ENCODE measurements at places on chromosomes 11 and 22. TPM values are rescaled to one million over a fixed set of nuclear protein-coding genes. Genes with fewer than 3 reads are reported as not detected.

Gene FADS2
- 167 TPM for total RNA-seq

Gene ANKK1
- total RNA-seq = 0.57 TPM

Gene PNPLA3
- 1.3 TPM for total RNA-seq

Gene ACR
- 1.6 TPM for total RNA-seq

GRCh38 chr22:46517255-46517761 lies 20.1 kb downstream of the CELSR1 start:
- no peaks in the 10 kb centered on the region for H3K27me3 ChIP-seq
- H3K4me1 ChIP-seq = no peaks in the 10 kb centered on the region
- H3K27ac ChIP-seq = no peak overlapping the region
- no peaks in the 10 kb centered on the region for H3K36me3 ChIP-seq

GRCh38 chr11:29963796-29964195 lies 53.0 kb downstream of the KCNA4 start:
- H3K4me3 ChIP-seq = no peak overlapping the region
- H3K36me3 ChIP-seq = no peaks in the 10 kb centered on the region
- H3K27ac ChIP-seq = no peak overlapping the region
- H3K4me1 ChIP-seq = no peaks in the 10 kb centered on the region
- no peaks in the 10 kb centered on the region for H3K27me3 ChIP-seq
- no peak for DNase-seq

DNA sequence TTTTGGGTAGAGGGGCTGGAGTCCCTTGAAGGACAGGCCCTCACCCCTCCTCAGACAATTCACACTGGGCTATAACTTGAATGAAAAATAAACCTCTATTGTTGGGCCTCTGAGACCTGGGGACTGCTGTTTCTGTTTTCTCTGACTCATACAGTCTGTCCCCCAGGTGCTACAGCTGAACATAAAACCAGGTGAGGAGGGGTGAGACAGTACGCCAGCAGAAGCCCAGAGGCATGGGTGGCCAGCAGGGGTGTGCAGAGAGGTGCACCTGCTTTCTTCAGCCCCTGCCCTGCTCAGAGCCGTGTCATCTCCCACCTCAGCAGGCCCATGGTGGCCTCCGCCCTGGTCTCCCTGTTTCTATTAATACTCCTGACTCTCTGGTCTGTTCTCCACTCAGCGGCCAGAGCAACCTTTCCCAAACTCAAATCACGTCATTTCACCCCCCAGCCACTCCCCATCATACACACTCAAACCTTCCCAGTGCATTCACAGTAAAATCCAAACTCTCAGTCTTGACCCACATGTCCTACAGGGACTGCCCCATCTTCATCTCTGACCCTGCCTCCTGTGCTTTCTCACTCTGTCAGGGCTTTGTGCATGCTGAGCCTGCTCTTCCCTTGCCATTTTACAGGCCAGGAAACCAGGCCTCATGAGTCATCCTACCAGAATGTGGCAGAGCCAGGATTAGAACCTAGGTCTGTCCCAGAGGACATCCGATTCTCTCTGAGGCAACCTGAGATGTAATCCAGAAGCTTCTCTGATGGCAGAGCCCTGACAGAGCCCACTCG lies 5.4 kb upstream of the IL2RB start:
- H3K36me3 ChIP-seq = no peaks in the 10 kb centered on the region
- H3K27ac ChIP-seq = no peak overlapping the region
- no peak for DNase-seq
- H3K4me3 ChIP-seq = no peak overlapping the region
- H3K27me3 ChIP-seq = no peaks in the 10 kb centered on the region

DNA sequence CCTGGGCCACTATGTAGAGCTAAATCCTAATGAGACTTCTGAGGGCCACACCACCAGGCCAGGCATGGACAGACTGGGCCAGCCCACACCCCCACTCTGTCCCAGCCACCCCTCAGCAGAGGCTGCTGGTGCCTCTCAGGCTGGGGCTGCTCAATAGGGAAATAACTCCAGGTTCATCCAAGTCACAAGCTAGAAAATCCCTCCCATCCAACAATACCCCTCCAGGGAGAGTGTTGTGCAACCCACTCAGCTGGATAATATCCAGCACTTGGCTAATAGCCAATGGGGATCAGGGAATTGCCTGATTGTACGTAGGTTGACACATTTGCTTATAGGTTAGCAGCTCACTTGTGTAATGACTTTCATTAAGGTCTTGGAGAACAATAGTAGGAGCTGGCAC lies 64.1 kb upstream of the WNT11 start:
- DNase-seq = no peak
- H3K4me3 ChIP-seq = no peak overlapping the region
- no peaks in the 10 kb centered on the region for H3K27me3 ChIP-seq
- no peak overlapping the region for H3K27ac ChIP-seq
- H3K36me3 ChIP-seq = no peaks in the 10 kb centered on the region

GRCh38 chr22:44275631-44275995 lies 37.1 kb downstream of the SHISAL1 start:
- H3K27me3 ChIP-seq = no peaks in the 10 kb centered on the region
- DNase-seq = no peak
- no peaks in the 10 kb centered on the region for H3K4me1 ChIP-seq
- no peak overlapping the region for H3K4me3 ChIP-seq
- H3K27ac ChIP-seq = no peak overlapping the region
- no peaks in the 10 kb centered on the region for H3K36me3 ChIP-seq

DNA sequence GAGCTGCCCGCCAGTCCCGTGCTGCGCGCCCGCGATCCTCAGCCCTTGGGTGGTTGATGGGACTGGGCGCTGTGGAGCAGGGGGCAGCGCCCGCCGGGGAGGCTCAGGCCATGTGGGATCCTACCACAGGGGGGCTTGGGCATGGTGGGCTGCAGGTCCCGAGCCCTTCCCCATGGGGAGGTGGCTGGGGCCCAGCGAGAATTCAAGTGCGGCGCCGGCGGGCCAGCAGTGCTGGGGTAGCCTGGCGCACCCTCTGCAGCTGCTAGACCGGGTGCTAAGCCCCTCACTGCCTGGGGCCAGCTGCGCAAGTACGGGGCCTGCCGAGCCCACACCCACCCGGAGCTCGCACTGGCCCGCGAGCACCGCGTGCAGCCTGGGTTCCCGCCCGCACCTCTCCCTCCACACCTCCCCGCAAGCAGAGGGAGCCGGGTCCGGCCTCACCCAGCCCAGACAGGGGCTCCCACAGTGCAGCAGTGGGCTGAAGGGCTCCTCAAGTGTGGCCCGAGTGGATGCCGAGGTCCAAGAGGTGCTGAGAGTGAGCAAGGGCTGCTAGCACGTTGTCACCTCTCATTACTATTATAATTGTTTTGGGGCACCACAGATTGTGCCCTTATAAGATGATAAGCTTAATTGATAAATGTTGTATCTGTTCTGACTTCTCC lies 333.2 kb downstream of the CASP12 start:
- no peak overlapping the region for H3K4me3 ChIP-seq
- H3K27ac ChIP-seq = no peak overlapping the region
- H3K4me1 ChIP-seq = no peaks in the 10 kb centered on the region
- no peaks in the 10 kb centered on the region for H3K36me3 ChIP-seq
- H3K27me3 ChIP-seq = no peaks in the 10 kb centered on the region

GRCh38 chr11:27095059-27095458 lies 54.4 kb downstream of the BBOX1 start:
- H3K27me3 ChIP-seq = no peaks in the 10 kb centered on the region
- H3K27ac ChIP-seq = no peak overlapping the region
- DNase-seq = no peak
- no peak overlapping the region for H3K4me3 ChIP-seq
- H3K4me1 ChIP-seq = no peaks in the 10 kb centered on the region

DNA sequence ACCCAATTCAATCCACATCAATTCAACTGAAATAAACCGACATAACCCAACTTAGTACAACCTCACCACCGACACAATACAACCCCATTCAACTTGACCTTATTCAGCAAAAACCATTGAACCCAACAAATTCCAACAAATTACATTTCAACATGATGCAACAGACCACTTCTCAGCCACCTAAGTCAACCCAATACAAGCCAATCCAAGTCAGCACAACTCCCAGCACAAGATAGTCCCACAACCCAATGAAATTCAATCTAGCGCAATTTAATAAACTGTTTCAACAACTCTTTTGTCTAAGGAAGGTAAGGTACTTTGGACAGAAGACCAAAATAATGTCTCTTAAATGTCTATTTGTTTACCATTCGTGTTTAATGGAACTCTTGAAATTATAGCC lies 226.0 kb downstream of the MIAT start:
- H3K4me3 ChIP-seq = no peak overlapping the region
- no peak for DNase-seq
- H3K27ac ChIP-seq = no peak overlapping the region
- H3K4me1 ChIP-seq = peaks cover 12% of the 10 kb centered on the region

DNA sequence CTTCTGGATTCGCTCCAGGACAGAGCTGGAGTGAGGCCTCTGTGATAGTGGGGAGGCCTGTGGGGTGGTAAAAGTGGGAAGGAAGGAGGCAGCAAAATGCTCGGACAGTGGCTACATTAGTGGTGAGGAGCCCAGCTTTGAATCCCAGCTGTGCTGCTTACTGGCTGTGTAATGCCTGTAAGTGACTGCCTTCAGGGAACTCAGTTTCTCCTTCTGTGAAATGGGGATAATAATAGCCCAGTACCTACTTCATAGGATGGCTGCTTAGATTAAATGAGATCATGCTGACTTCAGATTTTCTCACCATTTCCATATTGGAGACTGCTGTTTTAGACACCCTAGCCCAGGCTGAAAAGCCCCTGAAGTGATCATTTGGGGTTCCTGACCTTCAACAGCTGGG lies 8.4 kb upstream of the ALX4 start:
- H3K4me3 ChIP-seq = no peak overlapping the region
- H3K27ac ChIP-seq = no peak overlapping the region
- no peaks in the 10 kb centered on the region for H3K4me1 ChIP-seq
- H3K27me3 ChIP-seq = no peaks in the 10 kb centered on the region

DNA sequence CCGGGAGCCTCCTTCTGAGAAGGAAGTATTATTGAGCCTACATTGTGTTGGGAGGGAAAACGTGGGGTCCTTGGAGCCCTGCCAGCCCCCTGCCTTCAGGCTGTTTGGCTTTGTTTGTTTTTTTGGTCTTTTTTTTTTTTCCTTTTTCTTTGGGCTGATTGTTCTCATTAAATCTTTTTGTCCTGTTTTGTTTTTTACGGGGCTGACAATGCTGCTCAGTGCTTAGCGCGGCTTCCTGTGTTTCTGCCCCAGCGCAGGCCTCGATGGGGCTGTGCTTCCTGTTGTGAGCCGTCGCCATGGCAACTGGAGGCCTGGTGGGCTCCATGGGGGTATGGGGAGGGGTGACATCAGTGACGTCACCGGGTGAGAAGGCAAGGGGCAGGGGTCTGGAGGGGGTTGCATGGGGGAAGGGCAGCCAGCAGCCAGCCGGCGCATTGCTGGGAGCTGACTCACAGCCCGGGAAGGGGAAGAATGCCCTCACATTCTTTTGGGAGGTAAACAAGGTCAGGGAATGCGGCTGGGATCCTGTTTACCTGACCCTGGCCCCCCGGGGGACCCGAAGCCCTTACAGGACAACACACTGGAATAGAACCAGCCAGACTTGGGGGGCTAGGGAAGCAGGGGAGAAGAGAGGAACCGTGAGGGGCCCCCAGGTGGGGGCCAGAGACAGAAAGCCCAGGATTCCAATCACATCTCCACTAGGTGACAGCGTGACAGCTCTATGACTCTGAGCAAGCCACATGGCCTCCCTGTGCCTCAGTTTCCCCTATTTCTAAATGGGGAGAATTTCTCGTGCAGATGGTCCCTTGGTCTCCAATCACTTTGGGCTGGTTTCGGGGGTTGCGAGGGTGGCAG lies 22.2 kb upstream of the CBX7 start:
- peak overlapping the region; percentile 3 for H3K27ac ChIP-seq
- DNase-seq = peak; percentile 92
- no peaks in the 10 kb centered on the region for H3K36me3 ChIP-seq
- no peaks in the 10 kb centered on the region for H3K4me1 ChIP-seq
- no peaks in the 10 kb centered on the region for H3K27me3 ChIP-seq
- no peak overlapping the region for H3K4me3 ChIP-seq

- no peak for DNase-seq
- no peaks in the 10 kb centered on the region for H3K4me1 ChIP-seq
- no peak overlapping the region for H3K27ac ChIP-seq
- H3K36me3 ChIP-seq = no peaks in the 10 kb centered on the region
- no peak overlapping the region for H3K4me3 ChIP-seq
Measured at GRCh38 chr22:41822317-41823057, 10.4 kb upstream of the SREBF2 start.

GRCh38 chr11:9396310-9396709 lies 11.9 kb downstream of the IPO7 start:
- no peak overlapping the region for H3K27ac ChIP-seq
- no peaks in the 10 kb centered on the region for H3K36me3 ChIP-seq
- H3K27me3 ChIP-seq = no peaks in the 10 kb centered on the region
- peaks cover 4% of the 10 kb centered on the region for H3K4me1 ChIP-seq

- no peaks in the 10 kb centered on the region for H3K36me3 ChIP-seq
- no peak overlapping the region for H3K27ac ChIP-seq
Measured at GRCh38 chr11:68375766-68376165, 63.4 kb downstream of the LRP5 start.

- H3K4me3 ChIP-seq = no peak overlapping the region
- peak overlapping the region; percentile 15 for H3K27ac ChIP-seq
- H3K27me3 ChIP-seq = no peaks in the 10 kb centered on the region
- no peaks in the 10 kb centered on the region for H3K36me3 ChIP-seq
Measured at GRCh38 chr11:95453616-95454171, 222.7 kb upstream of the SESN3 start.

DNA sequence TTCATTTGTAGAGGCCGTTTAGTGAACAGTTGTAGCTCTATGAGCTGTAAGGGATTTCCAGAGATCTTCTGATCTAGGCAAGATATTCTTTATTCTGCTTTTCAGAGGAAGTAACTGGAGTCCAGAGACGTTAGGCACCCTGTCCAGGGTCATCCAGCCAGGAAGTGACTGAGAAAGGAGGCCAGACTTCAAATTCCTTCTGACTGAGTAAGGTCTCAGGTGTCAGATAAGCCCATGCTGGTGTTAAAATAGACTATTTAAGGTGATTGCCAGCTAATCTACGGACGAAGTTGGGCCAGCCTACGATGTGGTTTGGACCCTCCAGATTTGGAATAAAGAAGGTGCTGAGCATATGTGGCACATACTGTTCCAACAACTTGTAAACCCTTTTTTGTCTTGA lies 54.6 kb downstream of the GRIK4 start:
- no peak overlapping the region for H3K27ac ChIP-seq
- no peaks in the 10 kb centered on the region for H3K36me3 ChIP-seq
- no peaks in the 10 kb centered on the region for H3K27me3 ChIP-seq

DNA sequence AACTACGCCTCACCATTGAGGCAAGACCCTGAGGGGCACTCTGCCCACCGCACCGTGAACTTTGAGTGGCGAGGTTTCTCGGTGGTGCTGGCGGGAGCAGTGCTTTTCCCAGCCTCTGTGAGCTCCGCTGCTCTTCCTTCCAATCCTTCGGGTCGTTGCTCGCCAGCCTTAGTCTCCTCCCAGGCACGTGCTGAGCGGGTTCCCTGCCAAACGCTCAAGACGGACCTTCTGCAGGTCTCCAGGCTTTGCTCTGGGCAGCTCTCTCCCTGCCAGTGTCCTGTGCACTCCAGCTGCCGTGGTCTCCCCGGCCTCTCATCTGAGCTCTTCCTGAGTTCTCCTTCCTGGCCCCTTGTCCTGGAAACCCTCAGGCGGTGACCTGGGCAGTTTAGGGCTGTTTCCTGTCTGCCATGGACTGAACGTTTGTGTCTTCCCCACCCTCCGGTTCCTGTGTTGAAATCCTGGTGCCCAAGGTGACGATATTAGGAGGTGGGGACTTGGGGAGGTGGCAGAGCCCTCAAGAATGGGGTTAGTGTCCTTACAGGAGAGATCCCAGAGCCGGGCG lies 11.2 kb upstream of the MUC6 start:
- no peak for DNase-seq
- H3K36me3 ChIP-seq = no peaks in the 10 kb centered on the region
- H3K27me3 ChIP-seq = no peaks in the 10 kb centered on the region
- H3K4me3 ChIP-seq = no peak overlapping the region
- H3K4me1 ChIP-seq = no peaks in the 10 kb centered on the region

All from aorta (tissue), 5 donors.